CD4-positive, alpha-beta T cell (primary cell): ENCODE measurements at places on chromosomes 2 and 18.

DNA sequence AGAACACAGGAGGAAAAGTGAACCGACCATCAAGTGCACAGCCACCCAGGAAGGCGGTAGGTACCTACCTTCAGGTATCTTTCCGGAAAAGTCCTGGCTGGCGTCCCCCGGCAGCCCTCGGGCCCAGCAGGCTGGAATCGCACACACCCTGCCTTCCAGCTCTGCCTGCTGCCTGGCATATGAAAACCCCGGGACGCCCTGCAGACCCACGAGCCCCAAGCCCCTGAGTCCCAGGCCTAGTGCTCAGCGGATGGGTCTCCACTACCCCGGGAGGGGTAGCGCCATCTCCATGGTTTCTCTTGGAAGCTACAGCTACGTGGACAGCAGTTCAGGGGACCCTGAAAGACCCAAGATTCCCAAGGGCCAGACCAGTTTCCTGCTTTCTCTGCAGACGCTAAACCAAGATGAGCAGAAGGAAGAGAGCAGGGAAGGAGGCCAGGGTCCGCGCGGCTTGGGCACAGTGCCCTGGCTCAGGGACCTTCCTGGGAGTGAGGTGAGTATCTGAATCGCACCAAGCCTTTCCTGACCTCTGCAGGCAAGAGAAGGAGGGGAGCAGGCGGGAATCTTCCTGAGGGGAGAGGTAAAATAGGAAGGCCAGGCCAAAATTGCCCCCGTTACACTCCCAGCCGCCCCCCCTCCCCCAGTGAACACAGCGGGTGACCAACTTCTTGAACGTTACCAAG, 80.4 kb downstream of the ARHGEF4 start:
- no peak for DNase-seq
- no peaks in the 10 kb centered on the region for H3K36me3 ChIP-seq
- H3K27ac ChIP-seq: no peak overlapping the region
- H3K4me3 ChIP-seq: no peak overlapping the region

- DNase-seq: no peak
- no peaks in the 10 kb centered on the region for H3K4me1 ChIP-seq
- no peak overlapping the region for H3K4me3 ChIP-seq
- no peaks in the 10 kb centered on the region for H3K36me3 ChIP-seq
- no peak overlapping the region for H3K27ac ChIP-seq
- H3K27me3 ChIP-seq: no peaks in the 10 kb centered on the region
Measured at GRCh38 chr2:208047840-208048239, 22.5 kb upstream of the PLEKHM3 start.

DNA sequence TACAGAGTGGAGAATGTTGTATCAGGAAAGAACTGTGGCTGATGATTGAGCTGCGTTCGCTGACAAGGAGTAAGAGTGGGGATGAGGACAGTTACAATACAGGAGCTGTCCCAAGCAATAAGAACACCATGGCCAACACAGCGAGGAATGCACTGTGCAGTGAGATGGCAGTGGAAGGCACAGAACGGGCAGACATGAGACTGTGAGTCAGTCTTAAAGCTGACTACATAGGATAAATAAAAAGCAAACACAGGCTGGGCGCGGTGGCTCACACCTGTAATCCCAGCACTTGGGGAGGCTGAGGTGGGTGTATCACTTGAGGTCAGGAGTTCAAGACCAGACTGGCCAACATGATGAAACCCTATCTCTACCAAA, 89.8 kb downstream of the CABYR start:
- no peaks in the 10 kb centered on the region for H3K36me3 ChIP-seq
- H3K27me3 ChIP-seq: no peaks in the 10 kb centered on the region
- H3K27ac ChIP-seq: no peak overlapping the region
- no peak overlapping the region for H3K4me3 ChIP-seq

DNA sequence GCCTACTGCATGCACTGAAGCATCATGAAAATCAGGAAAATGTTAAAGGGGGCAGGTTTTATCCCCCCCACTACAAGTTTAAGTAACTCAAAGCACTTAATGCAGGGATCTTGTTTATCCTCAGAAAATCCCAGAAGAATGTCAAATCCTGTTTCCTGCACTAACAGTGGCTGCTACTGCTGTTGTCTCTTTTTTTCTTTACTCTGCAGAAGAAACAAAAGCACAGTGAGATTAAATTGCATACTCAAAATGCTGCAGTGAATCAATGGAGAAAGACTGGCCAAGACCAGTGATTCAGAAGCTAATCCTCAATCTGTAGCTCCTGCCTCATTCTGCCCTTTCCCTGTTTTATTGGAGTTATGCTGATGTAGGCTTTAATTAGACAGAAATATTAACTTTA, 332.3 kb upstream of the FIGN start:
- H3K4me3 ChIP-seq: no peak overlapping the region
- no peak overlapping the region for H3K27ac ChIP-seq
- no peaks in the 10 kb centered on the region for H3K27me3 ChIP-seq

DNA sequence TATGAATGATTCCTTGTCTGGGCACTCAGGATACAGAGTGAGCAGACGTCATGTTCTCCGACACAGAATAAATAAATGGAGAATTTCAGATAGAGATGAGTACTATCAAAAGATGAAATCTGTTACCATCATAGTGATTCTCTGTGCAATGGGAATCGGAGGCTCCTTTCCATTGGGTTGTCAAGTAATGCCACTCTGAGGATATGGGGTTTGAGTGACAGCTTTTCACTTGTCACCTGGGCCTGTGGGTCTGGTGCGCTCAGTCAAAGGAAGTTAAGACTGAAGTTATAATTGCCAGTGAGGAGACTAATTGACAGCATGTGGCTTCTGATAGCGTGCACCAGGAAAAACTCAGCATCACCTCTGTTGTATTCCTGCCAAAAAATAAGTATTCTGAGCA, 387.2 kb downstream of the SOX11 start:
- no peaks in the 10 kb centered on the region for H3K27me3 ChIP-seq
- H3K4me1 ChIP-seq: no peaks in the 10 kb centered on the region
- no peak overlapping the region for H3K27ac ChIP-seq
- DNase-seq: no peak
- H3K36me3 ChIP-seq: no peaks in the 10 kb centered on the region
- no peak overlapping the region for H3K4me3 ChIP-seq
